ENCODE measurements at places on chromosomes 3 and 15. TPM values are rescaled to one million over a fixed set of nuclear protein-coding genes. Genes with fewer than 3 reads are reported as not detected.
A peak's percentile ranks its signal among the peaks of the same experiment; 100 is the strongest.

- no peaks in the 10 kb centered on the region for H3K4me1 ChIP-seq
- no peaks in the 10 kb centered on the region for H3K27me3 ChIP-seq
- no peaks in the 10 kb centered on the region for H3K36me3 ChIP-seq
- H3K4me3 ChIP-seq, result no peak overlapping the region
- peak; percentile 90 for DNase-seq
Observed at GRCh38 chr15:100738614-100739013, 136.2 kb downstream of the ASB7 start.

DNA sequence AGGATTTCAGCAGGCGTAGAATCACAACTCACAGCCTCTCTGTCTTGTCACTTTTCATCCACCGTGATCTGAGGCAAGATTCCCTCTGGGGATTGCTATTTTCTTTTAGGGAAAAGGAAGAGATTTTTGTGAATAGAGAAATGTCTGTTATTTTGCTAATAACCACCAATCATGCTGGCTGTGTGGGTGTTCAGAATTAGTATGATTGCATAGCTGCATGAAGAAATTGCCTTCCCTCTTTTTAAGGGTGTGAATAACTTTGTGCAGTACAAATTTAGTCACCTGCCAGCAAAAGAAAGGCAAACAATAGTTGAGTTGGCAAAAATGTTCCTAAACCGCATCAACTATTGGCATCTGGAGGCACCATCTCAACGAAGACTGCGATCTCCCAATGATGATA lies 60.8 kb downstream of the KAT2B start:
- H3K27ac ChIP-seq, result no peak overlapping the region
- no peaks in the 10 kb centered on the region for H3K27me3 ChIP-seq
- peaks cover 8% of the 10 kb centered on the region for H3K36me3 ChIP-seq

GRCh38 chr3:32569540-32570420 lies 878 bp downstream of the DYNC1LI1 start:
- H3K27ac ChIP-seq, result peak overlapping the region; percentile 99
- peaks cover 15% of the 10 kb centered on the region for H3K4me1 ChIP-seq
- no peaks in the 10 kb centered on the region for H3K27me3 ChIP-seq
- DNase-seq, result peak; percentile 92
- no peaks in the 10 kb centered on the region for H3K36me3 ChIP-seq
- peak overlapping the region; percentile 94 for H3K4me3 ChIP-seq

DNA sequence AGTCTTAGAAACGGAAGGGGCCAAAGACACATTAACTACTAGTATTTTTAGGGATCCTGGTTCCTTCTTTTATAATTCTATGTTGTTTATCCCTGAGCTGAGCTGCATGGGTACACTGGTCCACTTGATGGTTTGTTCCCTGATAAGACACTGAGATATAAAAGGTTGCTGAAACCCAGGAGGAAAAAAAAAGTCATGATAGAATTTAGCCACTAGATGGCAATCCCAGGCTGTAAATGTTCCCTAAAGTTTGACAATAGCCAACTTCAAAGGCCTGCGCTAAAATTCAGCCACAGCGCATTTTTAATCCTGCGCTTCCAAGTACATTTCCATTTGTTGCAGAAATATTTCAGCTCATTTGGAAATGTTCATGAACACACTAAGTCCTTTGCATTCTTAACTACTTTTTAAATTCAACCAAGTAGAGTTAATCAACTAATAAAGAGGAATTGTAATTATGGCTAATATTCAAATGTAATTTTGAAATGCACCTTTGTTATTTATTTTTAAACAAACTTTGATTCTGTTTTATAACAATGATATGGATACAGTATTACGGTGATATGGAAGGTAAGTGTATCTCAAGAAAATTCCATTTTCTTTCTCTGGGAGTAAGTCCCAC lies 249.3 kb upstream of the FEZF2 start:
- H3K4me3 ChIP-seq, result no peak overlapping the region
- H3K27ac ChIP-seq, result no peak overlapping the region
- H3K4me1 ChIP-seq, result no peaks in the 10 kb centered on the region

GRCh38 chr3:54353546-54353945 lies 231.2 kb downstream of the CACNA2D3 start:
- H3K36me3 ChIP-seq, result no peaks in the 10 kb centered on the region
- no peaks in the 10 kb centered on the region for H3K27me3 ChIP-seq
- H3K4me1 ChIP-seq, result peaks cover 47% of the 10 kb centered on the region
- no peak for DNase-seq

DNA sequence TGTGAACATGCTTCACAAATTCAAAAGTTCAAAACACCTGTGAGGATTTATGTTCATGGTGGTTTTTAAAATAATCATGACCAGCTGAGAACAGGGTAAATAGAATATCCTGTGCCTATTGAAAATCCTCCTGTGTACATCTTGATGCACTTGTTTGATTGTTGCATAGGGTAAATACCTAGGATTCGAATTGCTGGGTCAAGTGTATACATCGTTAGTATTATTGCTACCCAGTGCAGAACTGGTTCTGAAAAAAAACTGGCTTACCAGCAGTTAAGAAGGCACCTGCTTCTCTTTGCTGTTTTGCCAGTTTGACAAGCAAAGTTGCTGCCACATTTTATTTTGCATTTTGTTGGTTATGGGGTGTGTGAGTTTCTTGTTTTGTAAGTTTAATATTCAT lies 272.6 kb downstream of the CLSTN2 start:
- no peak overlapping the region for H3K4me3 ChIP-seq
- H3K4me1 ChIP-seq, result no peaks in the 10 kb centered on the region
- no peaks in the 10 kb centered on the region for H3K36me3 ChIP-seq
- peak; percentile 5 for DNase-seq
- H3K27me3 ChIP-seq, result no peaks in the 10 kb centered on the region

Gene SEMA5B
- 0.42 TPM for total RNA-seq

Gene RAD51
- total RNA-seq, result 0.92 TPM

Gene LRRIQ4
- not detected for total RNA-seq

Gene WNT5A
- 27.0 TPM for total RNA-seq

Gene NIPA2
- 41.3 TPM for total RNA-seq

Gene THAP10
- 3.4 TPM for total RNA-seq

Gene ATXN7
- total RNA-seq, result 20.9 TPM

Gene DOCK3
- 5.4 TPM for total RNA-seq

Gene CYP1A1
- not detected for total RNA-seq

Gene RYR3
- 7.2 TPM for total RNA-seq

Measured in esophagus muscularis mucosa (tissue), 4 donors.